ENCODE measurements at places on chromosomes 12 and 14.

GRCh38 chr14:64520699-64521098 is 16.1 kb downstream of the ZBTB1 start:
- no peak for DNase-seq

DNA sequence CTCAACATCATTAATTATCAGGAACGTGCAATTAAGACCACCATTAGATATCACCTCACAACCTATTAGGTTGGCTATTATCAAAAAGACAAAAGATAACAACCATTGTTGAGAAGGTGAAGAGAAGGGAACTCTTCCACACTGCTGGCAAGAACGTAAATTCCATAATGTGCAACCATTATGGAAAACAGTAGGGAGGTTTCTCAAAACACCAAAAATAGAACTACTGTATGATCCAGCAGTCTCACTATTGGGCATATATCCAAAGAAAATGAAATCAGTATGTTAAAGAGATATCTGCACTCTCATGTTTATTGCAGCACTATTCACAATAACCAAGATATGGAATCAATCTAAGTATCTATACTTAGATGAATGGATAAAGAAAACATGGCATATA is 51.6 kb upstream of the OR4E1 start:
- no peak for DNase-seq

DNA sequence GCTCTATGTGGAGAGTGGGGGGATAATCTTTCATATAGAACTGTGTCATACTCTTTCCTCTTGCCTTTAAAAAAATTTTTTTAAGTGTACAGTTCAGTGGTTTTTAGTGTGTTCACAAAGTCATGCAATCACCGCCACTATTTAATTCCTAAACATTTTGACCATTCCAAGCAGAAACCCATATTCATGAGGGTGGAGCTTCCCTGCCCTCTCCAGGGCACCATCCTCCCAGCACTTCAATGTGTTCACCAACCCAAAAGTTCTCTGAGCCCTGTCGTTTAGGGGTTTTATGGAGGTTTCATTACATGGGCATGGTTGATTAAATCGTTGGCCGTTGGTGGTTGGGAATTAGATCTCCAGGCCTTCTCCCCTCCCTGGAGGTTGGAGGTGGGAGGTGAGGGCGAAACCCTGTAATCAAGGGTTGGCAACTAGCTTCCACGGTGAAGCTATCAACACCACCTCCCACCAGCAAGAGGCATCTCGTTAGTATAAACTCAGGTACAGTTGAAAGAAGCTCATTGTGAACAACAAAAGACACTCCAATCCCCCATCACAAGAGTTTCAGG is 42.8 kb upstream of the WNK1 start:
- DNase-seq = no peak

DNA sequence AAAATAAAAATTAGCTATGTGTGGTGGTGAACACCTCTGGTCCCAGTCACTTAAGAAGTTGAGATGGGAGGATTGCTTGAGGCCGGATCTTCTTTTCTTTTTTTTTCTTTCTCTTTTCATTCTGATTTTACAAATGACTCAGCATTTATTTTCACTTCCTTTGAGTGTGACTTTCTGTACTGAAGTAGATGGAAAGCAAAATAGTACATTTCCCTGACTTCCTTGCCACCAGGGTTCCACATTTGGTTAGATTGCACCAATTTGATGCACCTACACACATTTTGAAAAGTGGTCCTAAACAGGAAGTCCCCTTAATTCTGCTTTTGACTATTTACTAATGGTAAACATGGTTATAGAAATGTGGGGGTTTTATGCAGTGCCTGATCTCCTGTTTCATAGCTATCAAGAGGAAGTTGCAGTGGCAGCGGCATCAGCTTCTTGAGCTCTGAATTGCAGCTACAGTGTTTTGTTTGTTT is 13.0 kb upstream of the LEMD3 start:
- peak; percentile 29 for DNase-seq

GRCh38 chr14:85576848-85577542 is 47.1 kb downstream of the FLRT2 start:
- peak; percentile 62 for DNase-seq

- peak; percentile 29 for DNase-seq
Observed at GRCh38 chr12:2876431-2877046, 435 bp downstream of the FOXM1 start.

- DNase-seq = peak; percentile 68
Observed at GRCh38 chr14:56195704-56196103, 77.5 kb downstream of the PELI2 start.

DNA sequence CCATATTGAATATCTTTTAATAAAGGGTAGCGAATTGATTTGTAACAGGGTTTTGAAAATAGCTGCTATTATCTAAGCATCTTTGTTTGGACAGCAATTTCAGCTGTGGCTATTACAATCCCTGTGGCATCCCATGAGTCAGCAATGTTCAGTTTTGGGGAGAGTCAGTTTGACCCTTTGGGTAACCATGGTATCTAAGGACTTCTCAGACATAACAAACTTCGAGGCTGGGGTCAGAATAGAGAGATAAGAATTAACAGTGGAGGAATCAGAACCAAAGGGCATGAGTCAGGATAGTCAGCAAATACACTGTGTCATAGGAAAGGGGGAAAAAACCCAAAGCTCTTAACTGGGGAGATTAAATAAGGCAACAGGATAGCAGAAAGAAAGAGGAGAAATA is 11.7 kb upstream of the PTHLH start:
- peak; percentile 95 for DNase-seq

- peak; percentile 39 for DNase-seq
Observed at GRCh38 chr12:75982169-75982564, 49.4 kb downstream of the PHLDA1 start.

DNA sequence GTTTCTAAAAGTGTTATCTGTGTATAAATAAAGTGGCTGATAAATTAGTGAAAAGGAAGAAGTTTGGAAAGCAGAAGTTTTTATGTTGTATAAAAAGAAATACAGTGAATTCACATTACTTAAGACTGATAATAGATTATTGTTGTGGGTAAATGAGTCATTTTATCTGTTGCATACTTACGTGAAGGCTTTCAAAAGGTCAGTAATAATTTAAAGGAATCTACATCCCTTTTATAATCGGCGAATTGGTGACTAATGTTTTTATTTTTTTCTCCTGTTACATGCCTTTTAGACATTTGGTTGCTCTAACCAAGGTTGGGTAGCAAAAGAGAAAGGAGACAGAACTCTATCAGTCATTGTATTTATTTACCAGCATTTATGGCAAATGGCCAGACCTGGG is 155.9 kb downstream of the SLC41A2 start:
- peak; percentile 22 for DNase-seq

All from iris pigment epithelial cell (primary cell).